HS-5 (cell line): ENCODE measurements at places on chromosomes 7 and 10.

GRCh38 chr10:128557149-128557710 lies 431.0 kb upstream of the MKI67 start:
- DNase-seq, result no peak

GRCh38 chr10:14009371-14010100 lies 321.2 kb downstream of the FRMD4A start:
- no peak for DNase-seq

DNA sequence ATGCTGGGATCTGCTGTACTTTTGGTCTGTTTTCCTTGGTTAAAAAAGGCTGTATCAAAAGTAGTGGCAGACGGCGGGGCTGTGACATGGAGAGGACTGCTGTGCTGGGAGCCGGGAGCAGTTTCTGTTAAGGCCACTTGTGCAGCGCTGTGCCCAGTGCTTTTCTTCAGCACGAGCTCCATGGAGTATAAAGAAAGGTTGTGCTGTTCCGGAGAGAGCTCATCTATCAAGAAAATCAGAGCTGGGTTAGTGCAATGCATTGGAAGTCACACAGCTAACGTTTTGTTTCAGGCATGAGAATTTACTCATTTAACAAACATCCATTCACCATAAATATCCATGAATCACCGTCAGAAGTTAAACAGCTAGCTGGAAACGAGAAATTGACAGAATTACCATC lies 62.0 kb downstream of the KIAA1549 start:
- no peak for DNase-seq

DNA sequence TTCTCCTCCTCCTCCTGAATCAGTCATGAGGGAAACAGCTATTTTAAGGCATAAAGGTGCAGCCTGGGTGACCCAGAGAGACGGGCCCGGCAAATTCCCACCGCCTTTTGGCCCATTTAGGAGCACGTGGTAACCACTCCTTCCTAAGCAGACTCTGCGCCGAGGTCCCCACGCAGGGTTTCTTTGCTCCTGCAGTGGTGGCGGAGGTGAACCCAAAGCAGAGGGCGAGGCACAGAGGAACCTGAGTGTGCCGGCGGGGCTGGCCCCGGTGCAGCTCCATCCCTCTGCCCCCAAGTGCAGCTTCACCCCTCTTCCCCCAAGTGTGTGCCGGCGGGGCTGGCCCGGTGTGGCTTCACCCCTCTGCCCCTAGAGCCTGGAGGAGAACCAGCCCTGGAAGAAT lies 50.6 kb downstream of the DPYSL4 start:
- no peak for DNase-seq

DNA sequence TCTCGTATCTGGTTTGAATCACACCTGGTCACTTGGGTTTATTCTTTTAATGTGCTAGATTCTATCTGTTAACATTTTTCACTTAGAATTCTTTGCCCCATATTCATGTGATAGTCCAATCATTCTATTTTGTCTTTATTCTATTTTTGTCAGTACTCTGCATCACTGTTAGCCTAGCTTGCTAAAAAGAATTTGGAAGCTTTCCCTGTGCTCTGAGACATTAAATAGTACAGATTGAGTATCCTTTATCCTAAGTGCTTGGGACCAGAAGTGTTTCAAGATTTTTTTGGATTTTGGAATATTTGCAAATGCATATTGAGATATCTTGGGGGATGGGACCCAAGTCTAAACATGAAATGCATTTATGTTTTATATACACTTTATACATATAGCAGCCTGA lies 51.0 kb downstream of the RALA start:
- DNase-seq, result no peak

DNA sequence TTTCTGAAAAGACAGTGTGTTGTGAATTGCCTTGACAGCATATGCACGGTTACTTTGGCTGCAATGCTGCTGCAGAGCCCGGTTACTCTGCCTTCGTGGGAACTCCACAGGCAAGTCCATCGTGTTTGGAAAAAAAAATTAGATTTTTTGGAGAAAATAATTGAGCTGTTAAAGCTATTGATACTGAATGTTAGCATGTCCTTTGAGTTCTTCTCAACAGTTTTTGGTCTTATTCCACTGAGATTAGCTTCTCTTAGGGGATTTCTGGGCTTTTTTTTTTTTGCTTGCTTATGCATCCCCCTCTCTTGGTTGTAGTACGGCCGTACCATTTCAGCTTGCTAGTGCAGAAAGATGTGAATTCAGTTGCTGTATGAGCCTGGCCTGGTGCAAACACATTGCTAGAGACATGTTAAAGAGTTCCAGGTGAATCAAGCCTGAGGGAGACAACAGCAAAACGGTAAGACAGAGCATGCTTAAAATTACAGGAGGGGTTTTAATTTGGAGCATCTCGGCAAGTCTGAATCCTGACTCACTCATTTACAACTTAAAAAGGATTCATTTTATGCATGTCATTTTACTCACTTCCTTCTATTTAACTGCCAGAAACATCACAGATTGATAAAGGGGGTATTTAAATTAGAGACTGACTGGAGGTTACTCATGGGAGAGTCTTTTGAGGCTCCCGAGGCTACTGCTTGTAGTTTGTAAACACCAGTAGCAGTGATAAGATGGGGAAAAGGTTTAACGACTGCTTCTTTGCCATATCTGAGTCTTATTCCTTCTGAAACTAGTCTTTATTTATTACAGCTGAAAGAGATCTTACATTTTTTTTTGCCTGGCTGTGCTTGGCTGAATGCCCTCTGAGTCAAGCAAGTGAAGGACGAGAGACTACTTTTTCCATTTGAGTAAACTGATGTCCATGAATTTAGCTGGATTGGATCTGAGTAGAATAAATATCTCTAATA lies 113.7 kb downstream of the CDK14 start:
- DNase-seq, result no peak

- DNase-seq, result no peak
These were observed 73.1 kb downstream of the LANCL2 start for GRCh38 chr7:55438085-55438756.

DNA sequence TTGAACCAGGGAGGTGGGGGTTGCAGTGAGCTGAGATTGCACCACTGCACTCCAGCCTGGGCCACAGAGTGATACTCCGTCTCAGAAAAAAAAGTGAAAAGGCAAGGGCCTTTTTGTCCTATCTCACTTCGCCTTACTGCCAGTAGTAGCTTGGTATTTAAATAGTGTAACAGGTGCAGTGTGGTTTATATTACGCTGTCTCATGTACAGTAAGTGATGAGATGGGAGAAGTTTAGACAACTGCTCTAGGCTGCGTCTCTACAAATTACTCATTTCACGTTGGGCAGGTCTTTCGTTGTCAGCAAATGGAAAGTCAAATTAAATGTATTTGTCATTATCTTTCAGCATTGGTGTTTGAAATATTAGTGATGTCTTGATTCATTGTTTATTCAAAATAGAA lies 15.5 kb upstream of the PFKFB3 start:
- no peak for DNase-seq

DNA sequence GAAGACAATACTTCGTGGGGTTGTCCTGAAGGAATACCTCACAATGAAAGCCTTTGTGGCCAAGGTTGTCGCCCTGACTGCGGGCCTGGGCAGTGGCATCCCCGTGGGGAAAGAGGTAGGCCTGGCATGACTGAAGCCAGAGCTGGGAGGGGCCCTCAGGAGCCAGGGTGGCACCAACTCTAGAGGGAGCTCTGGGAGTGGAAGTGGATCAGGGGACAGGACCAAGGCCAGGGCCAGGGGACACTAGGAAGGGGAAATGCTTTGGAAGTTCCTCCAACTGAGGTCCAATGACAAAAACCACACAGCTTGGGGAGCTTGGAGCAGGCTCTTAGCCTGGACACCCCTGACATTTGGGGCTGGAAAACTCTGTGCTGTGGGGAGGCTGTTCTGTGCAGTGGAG lies 5.8 kb downstream of the CLCN1 start:
- no peak for DNase-seq

GRCh38 chr7:31022726-31023125 lies 29.4 kb upstream of the ADCYAP1R1 start:
- no peak for DNase-seq

DNA sequence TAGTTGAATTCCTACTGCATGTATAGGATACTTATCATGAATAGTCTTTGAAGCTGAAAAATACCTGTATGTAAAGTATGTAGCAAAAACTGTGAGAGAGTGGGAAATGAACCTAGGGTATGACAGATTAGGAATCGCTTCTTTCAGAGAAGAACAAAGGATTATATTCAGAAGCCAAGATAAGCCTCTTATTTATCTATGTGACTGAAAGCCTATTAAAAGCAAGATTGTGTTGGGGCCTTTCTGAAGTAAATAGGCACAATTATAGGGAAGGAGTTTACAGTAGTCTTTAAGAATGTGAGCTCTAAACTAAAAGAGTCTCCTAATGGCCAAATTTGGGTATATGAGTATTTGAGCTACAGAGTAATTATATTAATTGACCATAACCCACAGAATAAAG lies 102.1 kb downstream of the MTERF1 start:
- DNase-seq, result no peak

- DNase-seq, result no peak
These were observed 213.2 kb downstream of the BICC1 start for GRCh38 chr10:58725901-58726300.

- no peak for DNase-seq
These were observed 28.7 kb downstream of the RAMP3 start for GRCh38 chr7:45186261-45186813.

DNA sequence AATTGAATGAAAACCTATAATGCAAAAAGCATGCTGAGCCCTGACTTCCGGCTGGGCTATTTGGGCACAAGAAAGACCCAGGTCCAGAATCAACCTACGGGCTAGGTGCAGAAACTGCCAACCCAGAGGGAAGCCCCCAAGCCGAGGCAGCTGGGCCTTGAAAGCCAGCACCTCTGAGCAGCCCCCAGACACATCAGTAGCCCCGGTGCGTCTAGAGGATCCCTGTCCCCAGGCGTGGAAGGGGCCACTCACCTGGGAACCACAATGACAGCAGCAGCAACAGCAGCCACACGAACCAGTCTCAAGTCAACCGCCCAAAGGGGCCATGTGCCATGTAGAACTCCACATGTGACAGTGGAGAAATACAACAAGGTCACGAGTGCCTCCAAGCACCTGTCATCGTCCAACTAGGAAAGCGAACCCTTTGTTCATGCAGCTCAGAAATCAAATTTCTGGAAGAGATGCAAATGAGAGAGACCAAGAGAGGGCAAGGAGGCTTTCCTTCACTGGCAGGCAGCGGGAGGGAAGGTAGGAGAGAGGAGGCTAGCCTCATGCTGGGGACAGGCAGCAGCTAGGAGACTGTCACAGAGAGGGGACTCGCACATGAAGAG lies 57.5 kb upstream of the CHST15 start:
- no peak for DNase-seq

DNA sequence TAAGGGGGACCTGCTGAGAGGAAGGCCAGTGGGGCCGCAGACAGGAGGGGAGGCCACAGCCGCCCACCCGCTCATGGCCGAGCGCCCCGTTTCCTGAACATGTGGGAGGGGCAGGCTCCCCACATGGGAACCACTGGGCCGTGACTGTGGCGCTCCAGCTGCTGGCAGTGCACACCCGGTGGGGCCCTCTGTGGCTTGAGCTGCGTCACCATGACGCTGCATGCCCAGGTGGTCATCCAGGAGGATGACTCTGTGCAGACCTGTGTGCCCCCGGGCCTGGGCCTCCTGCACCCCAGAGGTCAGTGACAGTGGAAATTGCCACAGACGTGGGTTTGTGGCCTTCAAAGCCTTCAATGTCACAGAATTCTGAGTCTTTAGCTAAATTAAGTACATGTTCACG lies 85.1 kb downstream of the MGMT start:
- no peak for DNase-seq

GRCh38 chr7:25886387-25887240 lies 265.4 kb upstream of the NFE2L3 start:
- DNase-seq, result no peak

GRCh38 chr7:26859720-26860119 lies 4.7 kb downstream of the SKAP2 start:
- DNase-seq, result no peak

- DNase-seq, result peak; percentile 13
These were observed 55.5 kb upstream of the NCF1 start for GRCh38 chr7:74718336-74718735.

DNA sequence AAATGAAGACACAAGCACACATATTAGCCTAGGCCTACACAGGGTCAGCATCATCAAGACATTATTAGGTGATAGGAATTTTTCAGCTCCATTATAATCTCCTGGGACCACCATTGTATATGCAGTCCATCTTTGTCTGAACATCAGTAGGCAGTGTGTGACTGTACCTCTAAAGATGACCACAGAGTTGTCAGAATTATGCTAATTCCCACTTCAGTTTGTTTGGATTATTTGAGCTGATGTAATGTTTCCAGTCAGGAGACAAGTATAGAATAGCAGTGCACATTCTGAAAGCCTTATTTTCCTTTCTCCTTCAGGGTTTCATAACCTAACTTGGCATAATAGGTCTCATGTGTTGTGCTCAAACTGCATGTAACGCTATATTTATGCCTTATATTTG lies 306.4 kb downstream of the NXPH1 start:
- no peak for DNase-seq

- DNase-seq, result no peak
These were observed 473 bp upstream of the ZNF32 start for GRCh38 chr10:43649185-43649523.

- no peak for DNase-seq
These were observed 148.7 kb upstream of the MKI67 start for GRCh38 chr10:128274938-128275337.

DNA sequence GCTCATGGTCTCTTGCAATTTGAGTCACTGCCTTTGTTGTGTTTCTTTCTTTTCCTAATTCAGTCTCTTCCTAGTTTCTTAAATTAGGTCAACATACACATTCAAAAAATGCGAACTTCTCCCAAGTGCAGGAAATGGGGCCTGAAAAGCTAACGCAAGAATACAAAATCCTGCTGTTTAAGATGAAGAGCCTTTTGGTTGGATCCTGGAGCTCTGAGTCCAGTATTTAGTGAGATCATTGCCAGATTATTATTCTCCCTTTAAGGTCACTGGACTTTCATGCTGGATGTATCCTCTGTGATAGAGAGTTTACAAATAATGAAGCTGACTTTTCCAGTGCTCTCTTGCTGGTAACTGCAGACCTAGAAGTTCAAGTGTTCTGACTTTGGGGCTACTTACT lies 401.9 kb upstream of the MKI67 start:
- no peak for DNase-seq

GRCh38 chr7:128155100-128155740 lies 85.9 kb upstream of the LEP start:
- DNase-seq, result no peak

DNA sequence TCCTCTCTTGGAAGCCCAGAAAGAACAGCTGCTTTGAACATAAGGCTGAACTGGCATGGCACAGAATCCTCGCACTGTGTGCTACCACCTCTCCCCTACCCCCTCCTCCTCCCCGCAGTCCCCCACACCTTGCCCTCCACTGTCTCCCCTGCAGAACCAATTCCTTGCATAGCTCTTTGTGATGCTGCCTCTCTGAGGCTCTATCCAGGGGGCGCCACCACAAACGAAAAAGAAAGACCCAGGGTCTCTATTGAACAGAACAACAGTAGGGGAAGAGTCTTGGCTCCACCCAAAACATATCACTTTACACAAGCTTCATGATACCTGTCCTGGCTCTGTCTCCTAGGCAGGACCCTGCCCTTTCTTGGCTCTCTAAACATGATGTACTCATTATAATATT lies 26.2 kb upstream of the EBLN1 start:
- no peak for DNase-seq
